CD4-positive, alpha-beta T cell treated with Interferon alpha-2 for 1 hour (primary cell): ENCODE measurements at places on chromosomes 13 and 19.

DNA sequence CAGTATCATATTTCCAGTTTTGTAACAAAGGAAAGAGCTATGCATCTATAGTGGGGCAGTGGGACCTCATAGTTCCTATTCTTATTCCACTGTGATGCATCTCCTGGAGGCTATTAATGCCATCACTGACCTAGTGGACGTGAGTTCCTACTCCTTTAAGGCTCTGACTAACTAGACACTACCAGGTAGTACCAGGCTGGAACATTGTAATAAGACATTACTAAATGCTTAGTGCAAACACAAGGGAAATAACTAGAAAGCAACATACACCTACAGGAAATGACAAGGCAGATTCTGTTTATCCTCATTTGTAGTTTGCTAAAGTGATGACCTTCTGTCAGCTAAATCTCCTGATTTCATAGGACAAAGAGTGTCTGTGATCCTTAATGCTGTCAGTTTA, 192.5 kb downstream of the POSTN start:
- DNase-seq = no peak

DNA sequence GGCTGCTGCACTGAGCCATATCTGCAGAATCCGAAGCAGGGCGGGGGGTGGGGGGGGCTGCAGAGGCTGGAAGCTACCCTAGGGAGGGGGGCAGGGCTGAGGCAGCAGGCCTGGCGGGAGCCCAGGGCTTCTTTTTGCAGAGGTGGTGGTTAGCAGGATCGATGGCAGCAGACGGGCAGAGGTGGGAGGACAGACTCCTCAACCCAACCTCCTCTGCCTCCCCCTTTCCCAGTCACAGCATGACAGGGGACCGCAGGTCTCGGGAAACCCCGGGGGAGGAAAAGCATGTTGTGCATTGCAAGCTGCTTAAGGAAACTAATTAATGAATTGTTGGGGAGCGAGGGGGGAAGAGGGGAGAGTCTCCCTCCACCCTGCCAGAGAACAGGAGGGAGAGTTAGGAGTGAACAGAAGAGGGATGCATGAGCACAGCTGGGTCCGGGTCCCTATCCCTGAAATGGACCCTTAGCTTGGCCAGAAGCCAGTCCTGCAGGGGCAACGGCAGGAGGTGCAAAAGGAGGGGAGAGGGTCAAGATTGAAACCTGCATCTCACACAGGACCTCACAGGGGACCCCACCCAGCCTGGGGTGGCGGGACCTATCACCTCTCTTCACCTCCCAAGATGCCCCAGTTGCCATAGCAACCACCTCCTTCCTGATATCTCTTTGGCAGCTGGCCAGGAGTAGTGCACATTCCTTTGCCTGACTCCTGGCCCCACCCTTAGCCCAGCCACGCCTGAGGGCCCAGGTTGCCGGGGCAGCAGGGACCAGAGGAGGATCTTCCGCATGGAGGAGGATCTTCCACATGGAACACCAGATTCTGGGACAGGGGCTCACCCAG, 1.8 kb downstream of the FXYD7 start:
- DNase-seq = peak; percentile 66

DNA sequence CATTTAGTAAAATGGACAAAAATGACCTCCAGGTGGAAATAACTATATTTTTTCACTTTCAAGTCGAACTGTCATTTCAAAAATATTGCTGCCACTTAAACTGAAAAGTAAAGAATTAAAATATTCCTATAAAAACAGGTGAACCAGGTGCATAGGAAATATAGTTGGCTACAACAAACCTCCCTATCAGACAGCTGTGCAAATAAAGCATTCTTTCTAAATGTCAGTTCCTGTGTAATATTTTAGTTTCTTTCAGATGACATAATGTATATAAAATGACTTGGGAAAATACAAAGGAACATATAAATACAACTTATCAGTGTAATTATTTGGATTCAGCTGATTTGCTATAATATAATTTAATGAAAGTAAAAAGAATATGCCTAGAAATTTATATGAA, 403.5 kb upstream of the GPC6 start:
- DNase-seq = no peak

- no peak for DNase-seq
Observed at GRCh38 chr13:48873081-48873480, 102.6 kb upstream of the FNDC3A start.

DNA sequence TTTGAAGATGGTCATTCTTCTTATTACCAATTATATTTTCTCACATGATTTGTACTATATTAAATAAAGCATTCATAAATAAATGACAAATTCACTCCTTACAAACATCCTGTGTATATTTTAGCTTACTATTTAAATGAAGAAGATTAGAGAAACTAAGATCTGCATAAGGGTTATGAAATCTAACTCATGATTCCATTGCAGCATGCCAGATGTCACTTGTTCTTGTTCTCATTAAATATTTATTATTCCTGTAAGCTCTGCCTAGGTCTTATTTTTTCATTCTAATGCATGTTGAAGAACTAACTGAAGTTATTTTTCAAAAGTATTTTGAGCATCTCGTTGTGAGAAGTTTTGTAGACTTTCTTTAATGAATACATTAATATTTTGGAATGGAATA, 18.3 kb downstream of the NUP58 start:
- no peak for DNase-seq

DNA sequence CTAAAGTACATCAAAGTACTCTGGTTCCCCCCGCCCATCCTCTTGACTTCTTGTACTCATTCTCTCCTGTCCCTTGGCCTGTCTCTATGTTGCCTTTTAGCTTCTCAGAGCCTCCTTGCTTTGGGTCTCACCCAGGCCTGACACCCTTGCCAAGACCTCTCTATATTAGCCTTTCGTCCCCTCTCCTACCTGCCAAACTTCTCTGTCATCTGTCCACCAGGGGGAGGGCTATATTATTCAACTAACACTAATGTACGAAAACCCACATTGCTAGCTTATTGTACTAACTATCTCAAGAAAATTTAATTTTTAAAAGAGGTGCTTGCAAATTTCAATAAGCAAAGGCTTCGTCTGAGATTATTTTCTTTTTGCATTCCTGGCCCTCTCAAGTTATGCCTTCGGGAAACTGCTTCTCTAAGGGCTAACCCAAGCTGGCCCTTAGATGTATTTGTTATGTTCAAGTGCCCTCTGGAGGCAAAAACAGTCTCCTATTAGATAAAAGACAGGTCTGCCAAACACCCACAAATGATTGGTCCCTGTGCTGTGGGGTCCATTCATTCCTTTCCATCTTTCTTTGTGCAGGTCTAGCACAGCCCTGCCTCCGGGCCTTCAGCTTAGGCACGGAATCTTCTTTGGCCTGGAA, 6.3 kb upstream of the MRPS31 start:
- peak; percentile 73 for DNase-seq

DNA sequence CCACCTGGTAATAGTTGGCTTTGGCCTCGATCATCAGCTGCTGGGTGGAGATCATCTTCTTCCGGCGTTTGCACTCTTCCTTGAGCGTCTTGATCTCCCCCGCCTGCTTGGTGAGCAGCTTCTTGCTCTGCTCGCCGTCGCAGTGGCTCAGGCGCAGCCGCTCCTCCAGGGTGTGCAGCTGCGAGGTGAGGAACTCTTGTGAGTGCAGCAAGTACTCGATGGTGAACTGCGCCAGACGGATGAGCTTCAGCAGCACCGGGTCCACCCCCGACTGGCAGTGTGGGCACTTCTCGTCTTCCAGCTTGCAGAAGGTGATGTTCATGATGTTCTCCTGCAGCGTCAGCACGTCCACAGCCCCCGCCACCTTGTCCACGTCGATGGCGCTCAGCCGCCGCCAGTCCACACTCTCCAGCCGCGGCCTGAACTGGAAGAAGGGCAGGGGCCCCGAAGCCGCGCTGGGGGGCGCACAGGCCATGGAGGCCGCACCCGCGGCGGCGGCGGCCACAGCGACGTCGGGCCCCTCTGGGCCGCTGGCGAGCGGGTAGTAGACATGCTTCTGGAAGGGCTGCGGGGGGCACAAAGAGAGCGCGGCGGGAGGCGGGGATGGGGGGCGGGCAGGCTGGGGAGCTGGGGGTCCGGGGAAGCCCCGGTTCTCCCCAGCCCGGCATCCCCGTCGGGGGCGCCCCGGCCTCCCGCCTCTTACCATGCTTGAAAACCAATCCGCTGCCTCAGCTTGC, 3.0 kb downstream of the DZIP1 start:
- no peak for DNase-seq

DNA sequence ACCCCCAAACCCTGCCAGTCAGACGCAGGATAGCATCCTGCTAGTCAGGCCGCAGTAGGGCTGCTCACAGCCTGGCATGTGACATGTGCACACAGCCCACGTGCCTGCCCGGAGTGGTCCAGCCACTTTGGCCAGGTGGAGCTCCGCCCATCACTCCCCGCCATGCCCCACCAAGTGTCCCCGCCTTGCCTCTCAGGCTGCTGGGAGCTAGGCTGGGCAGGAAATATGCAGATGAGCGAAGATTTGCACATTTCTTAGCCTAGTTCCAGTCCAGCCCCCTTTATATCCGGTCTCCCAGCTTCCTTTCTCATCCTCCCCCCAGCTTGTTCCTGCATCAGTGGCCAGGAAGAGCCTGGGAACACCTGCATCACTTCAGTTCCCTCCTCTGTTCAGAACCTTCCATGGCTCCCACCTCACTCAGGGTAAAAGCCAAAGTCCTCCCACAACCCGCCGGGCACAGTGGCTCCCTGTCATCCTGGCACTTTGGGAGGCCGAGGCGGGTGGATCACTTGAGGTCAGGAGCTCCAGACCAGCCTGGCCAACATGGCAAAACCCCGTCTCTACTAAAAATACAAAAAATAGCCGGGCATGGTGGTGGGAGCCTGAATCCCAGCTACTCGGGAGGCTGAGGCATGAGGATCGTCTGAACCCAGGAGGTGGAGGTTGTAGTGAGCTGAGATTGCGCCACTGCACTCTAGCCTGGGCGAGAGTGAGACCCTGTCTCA, 2.3 kb upstream of the DOCK6 start:
- no peak for DNase-seq

DNA sequence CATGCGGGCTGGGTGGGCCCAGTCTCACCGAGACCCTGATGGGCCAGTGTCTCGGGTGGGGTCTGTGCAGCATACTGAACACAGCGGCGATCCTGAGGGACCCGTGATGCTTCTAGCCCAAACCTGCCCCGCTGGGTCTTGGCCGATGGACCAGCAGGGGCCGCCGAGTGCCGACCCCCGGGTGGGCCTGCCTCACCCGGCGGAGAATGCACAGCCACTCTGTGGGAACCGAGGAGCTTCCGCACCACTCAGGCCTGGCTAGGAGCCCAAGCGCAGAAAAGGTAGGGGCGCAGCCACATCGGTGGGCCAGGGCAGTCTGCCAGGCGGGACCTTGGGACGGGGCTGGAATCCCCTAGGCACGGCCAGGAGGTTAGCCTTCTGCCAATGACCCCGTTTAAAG, 72.6 kb downstream of the TEX26 start:
- DNase-seq = no peak

- no peak for DNase-seq
Observed at GRCh38 chr13:63044589-63045313, 1629.1 kb upstream of the PCDH20 start.

- DNase-seq = peak; percentile 95
Observed at GRCh38 chr19:41439441-41440222, at the start of gene DMAC2. DMAC2 (minus strand) TSS chr19:41439912; CDS start chr19:41439899, 13 bp downstream.

DNA sequence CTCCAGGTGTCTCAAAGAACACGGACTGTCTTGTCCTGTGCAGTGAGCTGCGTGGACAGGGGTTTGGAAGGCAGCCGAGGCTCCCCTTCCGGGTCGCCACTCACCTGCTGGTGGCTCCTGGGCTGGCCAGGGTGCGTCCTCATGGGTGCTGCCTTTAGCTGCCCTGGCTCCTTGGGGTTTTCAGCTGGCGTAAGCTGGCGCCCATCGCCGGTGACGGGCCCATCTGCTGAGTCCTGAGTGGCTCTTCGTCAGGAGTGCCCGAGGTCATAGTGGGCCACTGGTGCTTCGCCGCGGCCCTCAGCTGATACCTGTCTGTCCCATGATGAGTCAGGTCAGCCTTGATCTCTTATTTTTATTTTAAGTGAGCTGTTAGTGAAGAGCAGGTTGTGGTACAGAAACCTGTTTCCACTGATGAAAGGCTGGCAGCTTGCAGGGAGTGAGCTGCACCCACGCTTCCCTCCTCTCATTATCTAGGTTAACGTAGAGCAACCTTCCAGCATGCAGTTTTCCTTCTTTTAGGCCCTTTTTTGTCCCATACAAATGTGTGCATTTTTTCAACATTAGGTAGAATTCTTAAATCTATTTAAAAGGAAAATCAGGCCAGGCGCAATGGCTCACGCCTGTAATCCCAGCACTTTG, 18.4 kb downstream of the EPN1 start:
- no peak for DNase-seq

- DNase-seq = no peak
Observed at GRCh38 chr13:30908416-30908980, 2.4 kb downstream of the MEDAG start.

DNA sequence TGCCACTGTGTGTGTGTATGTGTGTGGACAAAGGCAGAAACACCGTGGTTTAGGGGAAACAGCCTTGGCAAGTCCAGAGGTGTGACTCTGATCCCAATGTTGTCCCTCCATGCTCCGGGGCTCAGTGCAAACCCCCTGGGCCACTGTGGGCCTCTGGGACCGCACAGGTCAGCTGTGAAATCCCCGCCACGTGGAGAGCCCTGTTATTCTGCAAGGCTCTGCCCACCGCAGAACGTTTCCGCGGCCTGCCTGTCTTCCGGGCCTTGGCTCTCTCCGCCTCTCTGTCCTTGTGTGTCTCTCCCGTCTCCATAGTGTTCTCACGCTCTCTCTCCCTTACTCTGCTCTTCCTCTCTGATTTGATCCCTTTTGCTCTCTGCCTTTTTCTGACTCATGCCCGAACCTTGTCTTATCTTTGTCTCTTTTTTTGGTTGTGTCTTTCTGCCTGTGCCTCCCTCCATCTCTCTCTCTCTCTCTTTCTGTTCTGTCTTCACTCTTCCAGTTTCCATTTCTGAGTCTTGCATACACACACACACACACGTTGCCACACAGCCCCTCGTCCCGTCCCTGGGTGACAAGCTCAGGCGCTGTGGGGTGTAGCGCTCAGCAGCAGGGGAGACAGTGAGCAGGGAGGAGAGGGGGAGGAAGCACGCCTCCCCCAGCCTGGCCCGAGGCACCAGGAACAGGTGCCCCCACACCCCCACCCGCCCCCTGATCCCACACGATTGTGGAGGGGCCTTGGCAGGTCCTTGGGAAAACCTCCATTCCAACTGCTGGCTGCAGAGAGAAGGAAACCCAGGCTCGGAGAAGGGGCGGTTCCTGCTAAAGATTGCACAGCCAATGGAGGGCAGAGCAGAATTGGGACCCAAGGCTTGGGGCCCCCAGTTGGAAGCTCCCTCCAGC, 3.0 kb downstream of the TTYH1 start:
- no peak for DNase-seq

- no peak for DNase-seq
Observed at GRCh38 chr13:86383561-86383960, 584.3 kb upstream of the SLITRK6 start.

- DNase-seq = no peak
Observed at GRCh38 chr13:61751039-61751438, 335.4 kb upstream of the PCDH20 start.
